ENCODE measurements at places on chromosomes 7 and 10. TPM values are rescaled to one million over a fixed set of nuclear protein-coding genes. Genes with fewer than 3 reads are reported as not detected.
A peak's percentile ranks its signal among the peaks of the same experiment; 100 is the strongest.

The TNS3 gene
- 67.1 TPM for polyA plus RNA-seq

The CYP2C19 gene
- 9.5 TPM for polyA plus RNA-seq

DNA sequence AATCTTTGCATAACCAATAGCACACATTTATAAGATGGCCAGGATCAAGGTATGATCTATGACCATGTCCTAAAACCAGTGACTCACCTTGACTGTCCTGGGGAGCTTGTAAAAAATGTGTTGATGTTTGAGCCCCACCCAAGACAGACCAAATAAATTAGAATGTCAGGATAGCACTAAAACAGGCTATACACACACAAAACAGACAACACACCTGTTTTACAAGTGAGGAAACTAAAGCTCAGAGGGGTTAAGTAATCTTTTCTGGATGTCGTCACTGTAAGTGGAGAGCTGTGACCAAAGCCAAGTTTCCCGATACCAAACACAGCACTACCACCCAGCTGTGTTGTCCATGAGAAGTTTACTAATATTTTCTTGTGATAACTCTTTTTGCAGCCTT is 84.5 kb downstream of the AVL9 start:
- H3K4me1 ChIP-seq, result no peaks in the 10 kb centered on the region
- no peak overlapping the region for H3K4me3 ChIP-seq
- no peak for DNase-seq
- peaks cover 6% of the 10 kb centered on the region for H3K36me3 ChIP-seq
- no peaks in the 10 kb centered on the region for H3K27me3 ChIP-seq

GRCh38 chr10:68826764-68827591 is at the start of gene STOX1:
STOX1 (plus strand) TSS chr10:68827531; CDS start chr10:68827624, 93 bp downstream.
- no peak within 1 kb of the TSS for H3K27ac ChIP-seq
- H3K36me3 ChIP-seq, result no peaks in the 10 kb centered on the region
- H3K4me3 ChIP-seq, result peak within 1 kb of the TSS; percentile 46
- DNase-seq, result peak; percentile 91

- no peak overlapping the region for H3K4me3 ChIP-seq
- no peak for DNase-seq
- H3K27ac ChIP-seq, result no peak overlapping the region
- H3K36me3 ChIP-seq, result no peaks in the 10 kb centered on the region
- H3K4me1 ChIP-seq, result no peaks in the 10 kb centered on the region
Measured at GRCh38 chr7:113367041-113367586, 248.8 kb upstream of the SMIM30 start.

- H3K27ac ChIP-seq, result no peak overlapping the region
- peak; percentile 7 for DNase-seq
- no peaks in the 10 kb centered on the region for H3K4me1 ChIP-seq
- H3K4me3 ChIP-seq, result no peak overlapping the region
- H3K27me3 ChIP-seq, result no peaks in the 10 kb centered on the region
- H3K36me3 ChIP-seq, result no peaks in the 10 kb centered on the region
Measured at GRCh38 chr10:47264797-47265281, 35.2 kb upstream of the GDF10 start.

GRCh38 chr10:116444527-116445142 is 17.0 kb downstream of the PNLIPRP3 start:
- H3K4me3 ChIP-seq, result no peak overlapping the region
- no peaks in the 10 kb centered on the region for H3K36me3 ChIP-seq
- H3K4me1 ChIP-seq, result no peaks in the 10 kb centered on the region
- no peak overlapping the region for H3K27ac ChIP-seq

- H3K27me3 ChIP-seq, result no peaks in the 10 kb centered on the region
- H3K36me3 ChIP-seq, result no peaks in the 10 kb centered on the region
- no peak overlapping the region for H3K4me3 ChIP-seq
- H3K27ac ChIP-seq, result no peak overlapping the region
Measured at GRCh38 chr7:94382132-94382531, 12.6 kb upstream of the COL1A2 start.

All from small intestine (tissue), 16 donors.